Activated CD4-positive, CD25-positive, alpha-beta regulatory T cell treated with anti-CD3 and anti-CD28 coated beads, Interleukin-2, amount 50 U/mL, for 16 hours (primary cell): ENCODE measurements at places on chromosomes 13 and 19.

DNA sequence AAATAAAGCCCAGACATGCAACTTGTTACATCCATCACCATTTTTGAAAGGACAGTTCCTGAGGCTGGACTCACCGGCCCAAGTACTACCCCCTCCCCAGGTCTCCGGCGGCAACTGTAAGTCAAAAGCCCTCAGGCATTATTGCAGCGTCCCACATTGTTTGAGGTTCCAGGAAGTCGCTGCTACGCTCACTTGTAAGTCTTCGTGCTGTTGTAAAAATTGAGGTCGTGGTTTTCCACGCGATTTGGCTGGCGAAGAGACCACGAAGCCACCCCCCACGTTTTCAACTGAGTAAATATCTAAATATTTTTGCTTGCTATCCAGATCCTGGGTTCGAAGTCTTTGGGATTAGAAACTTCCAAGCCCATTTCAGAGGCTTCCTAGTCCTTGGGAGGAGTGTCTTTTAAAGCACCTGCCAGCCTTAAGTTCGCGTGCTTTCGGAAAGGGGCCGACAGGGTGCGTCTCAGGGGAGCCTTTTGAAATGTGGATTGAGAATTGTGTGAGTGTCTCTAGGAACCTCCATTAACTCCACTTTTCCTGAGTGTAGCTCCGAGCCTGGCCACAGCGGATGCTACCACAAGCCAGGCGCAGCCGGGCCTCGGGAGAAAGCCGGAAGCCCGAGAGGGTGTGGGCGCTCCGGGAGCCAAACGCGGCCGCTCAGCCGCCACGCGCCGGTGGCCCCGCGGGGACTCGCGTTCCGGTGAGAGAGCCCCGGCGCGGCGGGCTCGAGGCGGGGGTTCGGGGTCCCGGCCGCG is 434 bp upstream of the FNDC3A start:
- DNase-seq, result peak; percentile 11

DNA sequence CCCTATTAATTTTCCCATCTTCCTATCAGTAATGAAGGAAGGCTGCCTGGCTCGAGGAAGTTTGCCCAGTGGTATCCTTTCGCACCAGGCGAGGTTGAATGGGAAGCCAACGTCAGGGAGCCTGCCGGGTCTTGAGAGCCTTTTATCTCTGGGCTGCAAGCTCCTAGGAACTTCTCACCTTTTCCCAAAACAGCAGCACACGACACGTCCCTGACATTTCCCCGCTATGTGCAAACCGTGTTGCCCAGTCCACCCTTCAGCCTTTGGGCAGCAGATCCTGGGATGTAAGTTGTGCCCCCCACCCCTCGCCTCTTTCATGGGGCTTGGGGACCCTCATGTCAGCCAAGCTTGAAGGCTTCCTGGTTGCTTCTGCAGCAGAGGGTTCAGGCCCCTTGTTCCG is 179.1 kb downstream of the ZNF536 start:
- no peak for DNase-seq

DNA sequence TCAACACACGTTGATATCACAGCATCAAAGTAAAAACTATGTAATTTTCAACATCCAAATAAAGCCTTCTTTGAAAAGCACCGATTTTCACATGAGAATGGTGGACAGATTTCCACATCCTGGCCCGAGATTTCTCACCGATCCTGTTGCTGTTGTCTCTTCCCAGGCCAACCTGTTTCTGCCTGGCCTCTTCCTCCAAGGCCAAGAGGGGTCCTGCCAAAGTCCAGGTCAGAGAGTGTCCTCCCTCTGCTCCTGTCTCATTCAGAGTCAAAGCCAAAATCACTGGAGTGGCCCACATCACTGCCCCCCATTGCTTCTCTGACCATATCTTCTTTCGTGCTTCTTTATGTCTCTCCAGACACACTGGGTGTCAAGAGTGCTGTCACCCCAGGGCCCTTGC is 49.5 kb downstream of the CHST8 start:
- no peak for DNase-seq

- DNase-seq, result no peak
These were observed 91.3 kb downstream of the KCNRG start for GRCh38 chr13:50106559-50106958.

DNA sequence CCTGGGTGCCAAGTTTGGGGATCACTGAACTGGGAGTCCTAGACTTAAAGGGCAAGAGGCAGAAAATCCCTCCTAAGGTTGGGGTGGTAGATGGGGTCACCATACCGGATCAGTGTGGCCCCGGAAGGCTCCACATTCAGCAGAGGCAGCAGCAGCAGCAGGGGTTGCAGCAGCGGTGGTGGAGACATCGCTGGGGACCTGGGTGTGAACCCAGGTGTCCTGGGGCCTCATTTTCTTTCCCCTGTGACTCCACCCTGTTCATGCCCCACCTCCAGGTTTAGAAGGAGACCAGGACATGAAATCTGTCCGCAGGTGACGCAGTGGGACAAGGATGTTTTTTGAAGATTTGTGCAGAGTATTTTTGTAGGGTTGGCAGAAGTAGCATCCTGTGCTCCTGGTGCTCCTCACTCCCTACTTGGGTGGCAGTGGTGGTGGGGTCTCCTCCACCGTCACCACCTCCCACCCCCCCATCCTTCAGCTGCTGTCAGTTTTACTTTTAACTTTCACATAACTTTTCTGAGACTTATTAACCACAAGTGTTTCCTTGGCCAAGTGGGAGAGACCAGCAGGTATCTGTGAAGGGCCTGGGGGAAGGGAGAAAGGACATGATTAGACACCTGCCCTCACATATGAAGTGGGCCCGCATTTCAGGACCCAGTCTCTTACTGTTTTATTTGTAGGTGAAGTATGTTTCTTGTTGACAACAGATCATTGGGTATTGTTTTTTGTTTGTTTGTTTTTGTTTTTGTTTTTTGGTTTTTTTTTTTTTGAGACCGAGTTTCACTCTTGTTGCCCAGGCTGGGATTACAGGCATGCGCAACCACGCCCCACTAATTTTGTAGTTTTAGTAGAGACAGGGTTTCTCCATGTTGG is at the start of gene NAPSA:
TSS of gene NAPSA (minus strand) at position 206 of the 873 bp plus-strand sequence. CDS start at position 188, 18 bp downstream.
- DNase-seq, result no peak

DNA sequence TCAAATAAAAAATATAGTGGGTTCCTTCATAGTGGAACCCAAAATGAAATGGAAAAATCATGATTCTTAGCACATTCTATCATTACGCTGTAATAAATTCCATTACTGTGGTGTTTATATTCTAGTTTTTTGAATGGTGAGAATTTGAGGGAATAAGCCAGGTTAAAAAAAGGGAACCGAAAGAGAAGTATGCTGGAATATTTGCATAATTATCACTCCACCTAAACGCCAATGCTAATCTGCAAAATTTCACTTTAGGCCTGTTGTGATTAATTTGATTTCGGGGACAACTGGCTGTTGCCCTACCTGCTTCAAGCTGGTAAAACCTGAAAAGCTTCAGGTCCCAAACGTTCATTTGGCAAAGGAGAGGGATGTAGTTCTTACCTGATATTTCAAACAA is 32.1 kb upstream of the SCEL start:
- DNase-seq, result no peak
